Progenitor cell of endocrine pancreas (in vitro differentiated cells): ENCODE measurements at places on chromosomes 11 and 22.

GRCh38 chr22:19723983-19724827 is 866 bp downstream of the GP1BB start:
- DNase-seq = peak; percentile 52

DNA sequence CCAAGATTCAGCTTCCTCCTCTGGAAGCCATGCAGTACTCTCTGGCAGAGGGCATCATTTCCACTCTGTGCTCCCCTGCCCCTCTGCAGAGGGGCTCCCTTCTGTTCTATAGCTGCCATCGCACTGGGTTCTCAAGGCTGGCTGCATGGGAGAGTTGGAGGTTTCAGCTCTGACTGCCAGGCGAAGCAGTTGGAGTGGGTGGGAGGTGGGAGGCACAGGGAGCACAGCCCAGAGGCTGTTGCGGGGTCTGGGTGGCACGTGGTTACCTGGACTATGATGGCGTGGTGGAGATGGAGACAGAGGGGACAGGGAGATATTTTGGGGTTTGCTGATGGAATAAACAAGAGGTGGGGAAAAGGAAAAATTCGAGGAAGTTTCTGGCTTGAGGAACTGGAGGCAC is 4.8 kb downstream of the PMM1 start:
- no peak for DNase-seq

DNA sequence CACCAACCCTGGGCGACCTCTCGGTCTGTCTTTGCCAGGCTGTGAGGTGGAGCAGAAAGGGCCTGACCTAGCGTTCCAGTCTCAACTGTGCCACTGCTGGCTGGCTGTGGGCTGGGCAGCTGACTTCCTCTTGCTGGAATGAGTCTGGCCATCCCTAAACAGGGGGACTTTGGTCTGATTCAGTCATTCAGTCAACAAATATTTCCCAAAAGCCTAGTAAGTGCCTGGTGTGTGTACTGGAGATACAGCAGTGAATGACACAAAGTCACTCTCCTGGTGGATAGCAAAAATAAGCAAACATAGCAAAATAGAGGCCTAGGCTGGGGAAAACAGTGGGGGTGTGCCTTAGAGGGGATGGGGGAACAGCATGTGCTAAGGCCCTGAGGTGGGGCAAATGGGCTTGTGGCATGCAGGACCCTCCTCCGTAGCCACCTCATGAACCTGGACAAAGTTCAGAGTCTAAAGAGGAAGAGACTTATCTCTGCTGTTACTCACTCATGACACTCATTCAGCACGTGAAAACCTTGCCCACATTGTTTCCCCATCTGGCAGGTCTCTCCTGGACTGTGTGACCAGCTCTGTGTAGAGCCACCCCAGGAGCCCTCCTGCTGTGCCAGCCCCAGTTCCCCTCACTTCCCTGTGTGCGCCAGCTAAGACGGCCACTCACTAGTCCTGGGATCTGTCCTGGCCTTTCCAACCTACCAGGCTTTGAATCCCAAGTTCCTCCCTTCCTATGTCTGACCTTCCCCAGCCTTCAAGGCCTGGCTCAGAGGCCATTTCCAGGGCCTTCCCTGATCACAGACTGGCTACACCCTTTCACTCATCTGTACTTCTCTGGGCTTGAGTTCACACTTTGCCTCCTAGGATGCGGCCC is 4.7 kb downstream of the GUCD1 start:
- no peak for DNase-seq

GRCh38 chr22:17268501-17269223 is 49.4 kb upstream of the ADA2 start:
- no peak for DNase-seq

GRCh38 chr11:74784234-74784633 is 35.6 kb downstream of the RNF169 start:
- DNase-seq = no peak

DNA sequence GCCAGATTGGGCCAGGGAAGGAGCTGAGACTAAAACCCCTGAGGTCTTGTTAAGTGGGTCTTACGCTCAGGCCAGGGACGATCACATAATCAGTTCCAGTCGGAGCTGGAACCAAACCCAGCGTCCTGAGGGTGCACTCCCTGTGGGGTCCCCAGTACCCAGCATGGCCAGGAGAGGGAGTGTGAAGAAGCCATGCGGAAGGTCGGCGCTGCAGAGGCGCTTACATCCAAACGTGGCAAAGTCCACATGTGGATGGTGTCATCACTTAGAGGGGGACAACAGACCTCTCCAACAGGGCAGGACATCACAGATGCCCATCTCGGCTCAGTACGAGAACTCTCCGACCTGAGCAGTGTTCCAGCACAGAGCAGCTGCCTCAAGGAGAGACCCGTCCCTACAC is 8.3 kb downstream of the ATP5MGL start:
- no peak for DNase-seq

- no peak for DNase-seq
These were observed 4.7 kb downstream of the SHANK2 start for GRCh38 chr11:71247551-71248250.

DNA sequence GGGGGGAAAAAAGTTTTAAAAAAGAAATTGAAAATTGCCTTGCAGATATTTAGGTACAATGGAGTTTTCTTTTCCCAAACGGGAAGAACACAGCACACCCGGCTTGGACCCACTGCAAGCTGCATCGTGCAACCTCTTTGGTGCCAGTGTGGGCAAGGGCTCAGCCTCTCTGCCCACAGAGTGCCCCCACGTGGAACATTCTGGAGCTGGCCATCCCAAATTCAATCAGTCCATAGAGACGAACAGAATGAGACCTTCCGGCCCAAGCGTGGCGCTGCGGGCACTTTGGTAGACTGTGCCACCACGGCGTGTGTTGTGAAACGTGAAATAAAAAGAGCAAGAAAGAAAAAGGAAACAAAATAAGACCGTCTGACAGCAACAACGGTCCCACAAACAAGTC is 964.9 kb downstream of the NTM start:
- no peak for DNase-seq

DNA sequence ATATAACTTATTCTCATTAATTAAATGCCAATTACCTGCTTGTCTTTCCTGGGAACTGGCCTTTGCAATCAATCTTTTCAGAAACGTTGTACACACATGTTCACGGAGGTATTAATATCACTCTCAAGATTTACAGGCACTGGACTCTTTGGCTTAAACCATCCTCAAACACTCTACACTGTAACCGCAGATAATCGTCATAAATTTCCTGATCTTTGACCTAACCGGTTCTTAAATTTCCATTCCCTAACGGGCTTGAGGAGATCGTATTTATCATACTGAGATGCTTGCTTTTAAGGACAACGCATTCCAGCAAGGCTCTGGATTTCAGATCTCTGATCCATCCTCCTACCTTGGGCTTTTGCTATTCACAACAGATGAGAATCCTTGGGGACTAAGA is 72.8 kb downstream of the ARL14EP start:
- no peak for DNase-seq

DNA sequence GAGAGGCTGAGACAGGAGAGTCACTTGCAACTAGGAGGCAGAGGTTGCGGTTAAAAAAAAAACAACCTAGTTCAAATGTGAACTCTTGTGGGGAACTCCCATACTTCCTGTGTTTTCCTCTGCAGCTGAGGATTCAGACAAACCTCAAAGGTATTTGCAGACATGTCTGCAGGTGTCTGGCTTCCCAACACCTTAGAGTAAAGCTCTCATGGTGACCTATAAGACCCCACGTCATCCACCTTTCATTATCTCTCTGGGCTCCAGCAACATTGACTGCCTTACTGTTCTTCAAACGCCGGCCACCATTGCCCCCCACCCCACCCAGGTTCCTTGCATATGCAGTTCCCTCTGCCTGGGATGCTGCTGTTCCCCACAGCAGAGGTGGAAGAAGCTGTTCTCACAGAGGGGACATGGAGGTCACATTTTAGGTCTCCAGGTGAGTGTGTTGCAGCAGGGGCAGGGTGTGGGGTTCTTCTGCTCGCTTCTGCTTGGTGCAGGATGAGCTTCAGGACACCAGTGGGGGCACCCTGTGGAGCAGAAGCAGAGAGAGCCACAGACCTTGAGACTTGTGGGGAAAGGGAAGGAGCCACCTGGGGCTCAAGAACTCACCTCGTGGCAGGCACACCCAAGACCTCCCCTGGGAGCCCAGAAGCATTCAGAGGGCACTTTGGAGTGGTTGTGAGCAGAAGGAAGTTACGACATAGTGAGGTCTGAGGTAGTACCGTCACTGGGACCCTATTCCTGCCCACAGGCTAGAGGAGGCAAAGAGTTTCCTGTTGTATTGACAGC is 203.2 kb downstream of the CSNK2A3 start:
- no peak for DNase-seq

- no peak for DNase-seq
These were observed 9.3 kb upstream of the POU2AF1 start for GRCh38 chr11:111388420-111388819.

- DNase-seq = no peak
These were observed 113.6 kb downstream of the KCNQ1 start for GRCh38 chr11:2558397-2558796.

DNA sequence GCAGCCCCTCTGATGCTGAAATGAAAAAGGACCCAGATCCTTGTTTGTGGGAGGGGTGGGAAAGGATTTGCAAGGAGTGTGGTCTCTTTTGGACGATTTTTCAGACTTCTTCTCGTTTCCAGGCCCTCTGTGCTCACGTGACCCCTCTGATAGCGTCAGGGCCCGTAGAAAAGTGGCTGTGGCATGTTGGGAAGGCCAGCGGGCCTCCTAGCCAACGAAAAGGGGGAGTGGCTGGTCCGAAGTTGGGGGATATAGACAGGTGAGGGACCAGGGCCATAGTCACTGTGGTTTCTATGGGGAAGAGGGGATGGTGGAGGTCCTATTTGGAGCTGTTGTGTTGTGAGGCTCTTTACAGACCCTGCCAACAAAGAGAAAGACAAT is 6.6 kb downstream of the PARVB start:
- DNase-seq = no peak

- DNase-seq = no peak
These were observed 1132.1 kb upstream of the CNTN5 start for GRCh38 chr11:97888641-97889040.

GRCh38 chr11:95443386-95443785 is 212.4 kb upstream of the SESN3 start:
- DNase-seq = no peak

- no peak for DNase-seq
These were observed 67.1 kb upstream of the GRAMD1B start for GRCh38 chr11:123362941-123363340.

GRCh38 chr11:75265851-75266531 is 25.4 kb downstream of the TPBGL start:
- DNase-seq = no peak

- DNase-seq = no peak
These were observed 15.8 kb downstream of the CD82 start for GRCh38 chr11:44581246-44581645.

DNA sequence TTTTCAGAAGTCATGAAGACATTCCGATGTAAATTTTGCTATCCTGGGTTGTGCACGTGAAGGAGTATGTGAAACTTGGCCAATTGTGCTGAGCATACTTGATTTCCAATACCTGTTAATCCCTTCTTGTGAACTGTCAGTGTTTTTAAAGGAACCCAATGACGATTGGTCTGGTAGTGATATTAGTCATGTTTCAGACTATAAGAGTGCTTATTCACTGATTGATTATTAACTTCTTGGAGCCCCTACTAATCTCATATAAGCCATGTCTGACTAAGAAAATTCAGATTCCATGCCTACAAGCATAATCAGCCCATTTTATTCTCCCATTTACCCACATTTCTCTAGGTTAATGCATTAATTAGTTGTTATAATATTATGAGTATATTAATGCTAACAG is 330.8 kb upstream of the MTNR1B start:
- DNase-seq = no peak

- no peak for DNase-seq
These were observed 38.5 kb upstream of the LIN7C start for GRCh38 chr11:27545035-27545434.

- DNase-seq = no peak
These were observed 285.9 kb downstream of the NTM start for GRCh38 chr11:131656179-131656838.

- no peak for DNase-seq
These were observed 1194.9 kb downstream of the BRD1 start for GRCh38 chr22:48632646-48633246.

DNA sequence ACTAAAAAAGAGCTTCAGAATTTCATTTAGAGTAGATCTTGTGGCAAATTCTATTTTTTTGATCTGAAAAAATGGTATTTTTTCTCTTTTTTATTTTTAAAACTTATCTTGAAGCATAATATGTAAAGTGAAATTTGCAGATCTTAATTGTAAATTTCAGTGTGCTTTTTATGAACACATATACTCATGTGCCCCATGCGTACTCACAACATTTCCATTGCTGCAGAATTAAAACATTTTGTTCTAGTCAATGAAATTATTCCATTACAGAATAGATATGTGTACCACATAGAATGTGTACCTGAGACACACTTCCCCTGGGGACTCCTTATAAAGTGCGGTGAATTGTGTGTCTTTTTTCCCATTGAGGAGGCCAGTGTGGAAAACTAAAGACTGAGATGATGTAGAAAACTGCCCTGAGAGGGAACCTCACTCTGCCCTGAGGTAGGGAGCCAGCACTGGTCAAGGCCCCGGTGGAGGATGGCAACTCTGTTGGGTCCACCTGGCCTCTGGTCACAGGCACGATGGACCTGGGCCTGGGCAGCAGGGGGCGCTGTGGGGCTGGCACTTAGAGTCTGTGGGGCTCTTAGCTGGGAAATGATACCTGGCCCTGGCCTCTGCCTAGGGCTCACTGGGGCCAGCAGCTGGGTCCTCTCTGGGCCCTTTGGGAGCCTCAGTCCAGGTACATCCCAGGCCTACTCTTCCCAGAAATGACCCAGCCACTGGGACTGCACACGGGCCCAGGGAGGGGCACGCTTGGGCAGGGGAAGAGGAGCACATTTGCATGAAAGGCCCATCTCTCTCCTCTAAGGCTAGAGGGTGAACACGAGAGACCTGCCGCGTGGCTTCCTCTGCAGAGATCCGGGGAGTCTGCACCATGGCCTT is 77.9 kb upstream of the TOP3B start:
- peak; percentile 41 for DNase-seq

- DNase-seq = no peak
These were observed 53.4 kb downstream of the SCGB1A1 start for GRCh38 chr11:62472063-62472884.
